ENCODE measurements at places on chromosomes 2 and 18.

DNA sequence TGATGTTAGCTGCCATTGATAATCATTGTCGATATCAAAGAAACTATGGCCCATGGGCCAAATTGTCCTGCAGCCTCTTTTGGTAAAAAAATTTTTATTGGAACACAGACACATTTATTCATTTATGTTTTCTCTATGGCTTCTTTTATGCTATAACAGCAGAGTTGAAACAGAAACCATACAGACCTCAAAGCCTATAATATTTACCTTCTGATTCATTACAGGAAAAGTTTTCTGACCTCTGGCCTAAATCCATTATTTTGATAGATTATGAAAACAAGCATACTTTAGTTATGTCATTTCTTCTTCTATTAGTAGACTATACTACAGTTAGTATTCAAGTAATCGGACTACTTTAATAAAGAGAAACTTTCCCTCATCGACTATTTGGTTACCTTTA lies 349.7 kb upstream of the GALNT5 start:
- ATAC-seq, result no peak

- ATAC-seq, result no peak
Observed at GRCh38 chr2:12050396-12050795, 304.0 kb downstream of the LPIN1 start.

- no peak for ATAC-seq
Observed at GRCh38 chr2:169260846-169261642, 101.3 kb downstream of the LRP2 start.

GRCh38 chr18:362311-363290 lies 94.8 kb upstream of the THOC1 start:
- no peak for ATAC-seq

DNA sequence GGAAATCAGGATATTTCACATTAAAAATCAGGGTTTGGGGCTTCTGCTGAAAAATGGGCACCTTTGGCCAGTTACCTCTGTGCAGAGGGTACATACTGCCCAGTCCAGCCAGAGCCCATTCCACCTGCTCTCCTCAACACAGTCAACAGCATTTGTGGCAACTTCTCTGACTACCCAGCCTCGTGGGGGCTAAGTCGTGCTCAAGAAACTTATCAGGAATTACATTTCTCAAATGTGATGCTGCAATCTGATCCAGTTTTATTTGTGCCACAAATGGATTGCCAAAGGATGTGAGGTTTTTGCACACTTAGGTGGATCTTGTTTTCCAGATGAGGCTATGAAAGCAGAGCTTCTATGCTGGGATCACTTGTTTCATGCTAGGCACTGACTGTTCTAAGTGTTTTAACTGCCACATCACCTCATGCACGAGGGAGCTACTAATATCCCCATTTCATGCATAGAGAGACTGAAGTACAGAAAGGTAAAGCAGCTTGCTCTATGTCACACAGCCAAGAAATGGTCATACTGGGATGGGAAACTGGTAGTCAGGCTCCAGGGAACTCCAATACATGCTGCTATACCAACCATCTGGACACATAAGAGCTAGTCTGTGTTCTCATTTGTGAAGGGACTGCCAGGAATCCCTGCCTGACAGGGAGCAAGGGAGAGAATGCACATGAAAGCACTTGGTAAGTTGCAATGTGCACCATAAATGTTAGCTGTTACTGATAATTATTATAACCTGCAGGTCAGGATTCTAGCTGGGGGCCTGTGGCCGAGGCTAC lies 89.0 kb upstream of the HK2 start:
- ATAC-seq, result no peak

GRCh38 chr2:163669506-163669905 lies 66.3 kb downstream of the FIGN start:
- ATAC-seq, result no peak
